Amniotic stem cell (primary cell): ENCODE measurements at places on chromosomes 7 and 10.
A peak's percentile ranks its signal among the peaks of the same experiment; 100 is the strongest.

- DNase-seq: no peak
Measured at GRCh38 chr7:153398789-153399553, 639.4 kb downstream of the ACTR3B start.

- no peak for DNase-seq
Measured at GRCh38 chr7:20287317-20287716, 43.4 kb upstream of the ITGB8 start.

DNA sequence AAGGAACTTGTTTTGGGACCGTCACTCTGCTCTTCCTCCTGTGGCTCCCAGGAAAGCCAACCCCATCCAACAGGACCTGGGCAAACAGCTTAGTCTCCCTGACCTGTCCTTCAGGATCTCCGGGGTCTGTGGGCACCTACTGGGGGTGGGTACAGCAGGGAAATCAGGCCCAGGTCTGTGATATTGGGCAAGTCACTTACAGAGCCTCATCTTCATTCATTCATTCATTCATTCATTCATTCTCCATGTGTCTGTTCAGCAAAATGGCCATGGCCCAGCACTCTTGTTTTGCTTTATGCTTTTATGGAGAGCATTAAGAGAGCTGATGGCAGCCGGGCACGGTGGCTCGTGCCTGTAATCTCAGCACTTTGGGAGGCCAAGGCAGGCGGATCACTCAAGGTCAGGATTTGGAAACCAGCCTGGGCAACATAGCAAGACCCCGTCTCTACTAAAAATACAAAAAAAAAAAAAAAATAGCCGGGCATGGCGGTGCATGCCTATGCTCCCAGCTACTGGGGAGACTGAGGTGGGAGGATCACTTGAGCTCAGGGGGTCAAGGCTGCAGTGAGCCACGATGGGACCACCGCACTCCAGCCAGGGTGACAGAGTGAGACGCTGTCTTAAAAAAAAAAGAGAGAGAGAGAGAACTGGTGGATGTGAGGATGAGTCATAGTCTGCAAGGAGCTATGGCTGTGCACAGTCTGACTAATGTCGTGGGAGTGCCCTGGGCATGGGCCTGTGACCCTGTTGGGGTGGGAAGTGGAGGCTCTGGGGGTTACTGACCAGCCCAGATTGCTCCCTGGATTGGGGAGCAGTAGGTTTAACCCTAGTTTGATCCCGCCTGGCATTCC lies 54.3 kb downstream of the CLIP2 start:
- peak; percentile 6 for DNase-seq

GRCh38 chr10:36515319-36515718 lies 610.1 kb upstream of the ANKRD30A start:
- DNase-seq: no peak

GRCh38 chr7:141960687-141961422 lies 12.7 kb downstream of the TAS2R38 start:
- DNase-seq: no peak

- no peak for DNase-seq
Measured at GRCh38 chr10:88318803-88319202, 264.3 kb downstream of the RNLS start.

GRCh38 chr7:152512706-152513105 lies 76.9 kb upstream of the KMT2C start:
- DNase-seq: no peak

DNA sequence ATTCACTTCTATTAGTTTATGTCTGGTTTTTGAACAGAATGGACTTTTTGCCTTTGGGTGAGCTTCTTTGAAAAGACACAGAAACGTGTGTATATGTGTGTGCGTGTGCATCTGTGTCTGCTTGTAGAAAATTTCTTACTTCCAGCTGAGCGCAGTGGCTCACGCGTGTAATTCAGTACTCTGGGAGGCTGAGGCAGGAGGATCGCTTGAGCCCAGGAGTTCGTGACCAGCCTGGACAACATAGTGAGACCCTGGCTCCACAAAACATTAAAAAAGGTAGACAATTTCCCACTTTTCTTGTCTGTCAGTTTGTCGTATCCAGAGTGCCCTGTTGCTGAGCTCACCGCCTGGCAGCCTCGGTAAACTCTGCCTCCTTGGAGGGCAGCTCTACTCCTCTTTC lies 25.4 kb downstream of the PPP2R2D start:
- no peak for DNase-seq

DNA sequence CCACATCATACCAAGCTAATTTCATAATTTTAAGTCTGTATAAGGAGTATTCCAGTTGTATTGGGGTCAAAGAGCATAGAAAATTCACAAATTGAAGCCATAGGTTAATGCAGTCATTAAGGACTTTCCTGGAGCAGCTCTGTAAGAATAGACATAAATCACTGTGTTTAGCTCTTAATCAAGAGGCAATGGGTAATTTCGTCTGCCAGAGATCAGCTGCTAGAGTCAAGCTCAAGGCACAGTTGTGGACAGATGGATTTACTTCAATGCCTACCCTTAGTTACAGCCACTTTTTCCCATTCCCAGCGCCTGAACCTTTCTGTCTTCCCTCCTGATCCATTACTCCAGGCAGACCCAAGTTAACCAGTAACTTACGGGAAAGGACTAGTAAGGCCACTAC lies 40.6 kb upstream of the AGBL3 start:
- DNase-seq: no peak

DNA sequence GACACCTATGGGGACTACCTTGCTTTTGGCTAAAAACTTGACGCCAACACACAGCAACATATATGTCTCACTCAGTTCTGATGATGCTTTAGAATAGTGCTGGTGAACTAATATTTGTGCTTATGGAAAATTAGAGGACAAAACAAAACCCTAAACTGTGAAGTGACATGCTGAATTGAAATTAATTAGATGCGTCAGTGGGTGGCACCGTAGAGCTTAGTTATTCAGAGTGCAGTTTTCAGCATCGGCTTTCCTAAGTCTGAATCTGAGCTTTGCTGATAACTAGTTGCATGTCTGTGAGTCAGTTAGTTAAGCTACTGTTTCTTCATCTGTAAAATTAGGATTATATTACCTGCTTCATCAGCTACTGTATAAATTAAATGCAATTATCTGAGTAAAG lies 245.0 kb upstream of the SORCS1 start:
- DNase-seq: no peak

- DNase-seq: no peak
Measured at GRCh38 chr7:15764851-15765382, 78.4 kb upstream of the MEOX2 start.

DNA sequence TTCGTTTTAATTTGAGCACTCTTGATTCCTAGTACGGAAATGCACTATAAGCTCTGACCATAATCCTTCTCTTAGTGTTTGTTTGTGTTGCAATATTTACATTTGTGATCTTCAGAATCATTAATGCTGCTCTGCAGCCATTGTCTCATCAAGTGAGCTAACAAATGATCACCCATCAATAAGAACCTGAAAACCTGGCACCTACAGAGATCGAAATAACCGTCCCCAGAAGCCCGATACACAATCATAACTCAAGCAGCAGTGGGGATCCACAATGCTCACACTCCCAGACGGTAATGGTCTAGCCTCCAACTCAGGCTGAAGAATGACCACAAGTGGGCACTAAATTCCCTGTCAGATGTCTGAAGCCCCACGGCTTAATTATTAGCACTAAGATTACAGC lies 156.0 kb upstream of the NFE2L3 start:
- DNase-seq: no peak

DNA sequence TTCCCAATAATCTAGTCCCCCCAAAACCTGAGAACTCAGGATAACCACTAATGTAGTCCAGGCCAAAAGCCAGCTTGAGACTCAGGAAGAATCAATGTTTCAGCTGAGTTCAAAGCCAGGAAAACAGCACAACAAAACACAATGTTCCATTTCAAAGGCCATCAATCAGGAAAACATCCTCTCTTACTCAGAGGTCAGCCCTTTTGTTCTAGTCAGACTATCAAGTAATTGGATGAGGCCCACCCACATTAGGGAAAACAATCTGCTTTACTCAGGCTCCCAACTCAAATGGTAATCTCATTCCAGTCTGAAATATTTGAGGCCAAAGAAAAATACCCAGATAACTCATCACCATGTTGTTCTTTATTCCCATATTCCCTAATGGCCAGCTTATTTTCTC lies 152.2 kb downstream of the SDHAF3 start:
- no peak for DNase-seq

DNA sequence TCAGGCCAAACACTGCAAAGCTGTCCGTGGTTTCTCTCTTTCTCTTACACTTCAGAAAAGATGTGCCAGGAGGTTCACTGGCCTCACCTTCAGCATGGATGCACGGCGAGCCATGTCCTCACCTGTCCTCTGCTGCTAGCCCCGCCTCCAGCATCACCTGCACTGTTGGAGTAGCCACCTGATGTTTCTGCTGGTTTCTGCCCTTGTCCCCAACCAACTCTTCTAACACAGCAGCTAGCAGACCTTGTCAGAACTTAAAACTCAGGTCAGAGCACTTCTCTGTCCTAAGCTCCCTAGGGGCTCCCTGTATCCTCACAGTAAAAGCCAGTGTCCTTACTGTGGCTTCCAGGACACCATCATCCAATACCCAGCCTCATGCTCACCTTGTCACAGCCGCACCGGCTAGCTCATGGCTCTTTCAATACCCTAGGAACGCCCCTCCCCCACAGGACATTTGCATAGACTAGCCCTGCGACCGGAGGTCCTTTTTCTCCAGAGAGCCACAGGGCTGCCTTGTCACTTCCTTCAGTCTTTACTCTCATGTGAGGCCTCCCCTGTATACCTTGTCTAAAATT lies 15.2 kb downstream of the PALD1 start:
- DNase-seq: no peak

- DNase-seq: no peak
Measured at GRCh38 chr7:23373151-23374004, 74.2 kb downstream of the MALSU1 start.

DNA sequence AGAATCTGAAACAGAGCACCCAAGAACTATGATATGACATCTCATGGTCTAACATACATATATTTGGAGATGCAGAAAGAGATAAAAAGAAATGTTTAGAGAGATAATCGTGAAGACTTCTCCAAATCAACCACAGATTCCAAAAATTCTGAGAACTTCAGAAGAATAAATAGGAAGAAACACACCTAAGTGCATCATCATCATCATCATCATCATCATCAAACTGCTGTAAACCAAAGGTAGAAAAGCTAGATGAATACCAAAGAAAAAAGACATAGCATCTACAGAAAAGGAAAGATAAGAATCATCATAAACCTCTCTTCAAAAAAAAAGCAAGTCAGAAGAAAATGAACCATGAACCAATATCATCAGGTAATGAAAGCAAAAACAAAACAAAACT lies 124.2 kb downstream of the PPP1R3A start:
- DNase-seq: no peak

- no peak for DNase-seq
Measured at GRCh38 chr10:88964869-88965415, 12.4 kb upstream of the ACTA2 start.

GRCh38 chr10:69862882-69863530 lies 61.3 kb downstream of the COL13A1 start:
- DNase-seq: no peak

GRCh38 chr10:122294511-122295450 lies 23.7 kb downstream of the BTBD16 start:
- DNase-seq: no peak

DNA sequence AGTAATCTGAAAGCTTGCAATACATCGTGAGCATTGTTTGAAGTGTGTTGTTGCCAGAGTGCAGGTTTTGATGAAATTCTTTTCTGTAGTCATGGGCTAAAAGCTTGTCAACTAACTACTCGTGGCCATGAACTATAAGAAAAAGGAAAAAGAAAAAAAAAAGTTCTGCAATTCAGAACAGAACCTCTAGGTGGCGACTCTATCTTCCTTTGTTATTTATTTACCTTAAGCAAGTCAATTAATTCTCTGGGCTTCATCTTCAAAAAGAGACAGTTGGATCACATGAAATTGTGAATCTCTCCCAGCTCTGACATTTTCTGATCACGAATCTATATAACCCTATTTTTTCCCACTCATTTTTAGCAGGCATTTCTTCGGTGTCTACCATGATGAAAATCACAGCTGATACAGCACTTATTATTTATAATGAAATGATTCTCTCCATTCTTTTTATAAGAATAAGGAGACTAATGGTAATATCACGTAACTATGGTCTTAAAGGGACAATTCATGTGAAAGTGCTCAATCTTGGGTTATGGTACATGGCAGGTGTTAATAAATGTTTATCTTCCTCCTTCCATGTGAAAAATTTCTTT lies 18.8 kb downstream of the TMEM196 start:
- DNase-seq: no peak

- DNase-seq: no peak
Measured at GRCh38 chr7:70470746-70471145, 661.2 kb upstream of the GALNT17 start.

- DNase-seq: no peak
Measured at GRCh38 chr7:118995350-118995749, 770.8 kb downstream of the ANKRD7 start.

DNA sequence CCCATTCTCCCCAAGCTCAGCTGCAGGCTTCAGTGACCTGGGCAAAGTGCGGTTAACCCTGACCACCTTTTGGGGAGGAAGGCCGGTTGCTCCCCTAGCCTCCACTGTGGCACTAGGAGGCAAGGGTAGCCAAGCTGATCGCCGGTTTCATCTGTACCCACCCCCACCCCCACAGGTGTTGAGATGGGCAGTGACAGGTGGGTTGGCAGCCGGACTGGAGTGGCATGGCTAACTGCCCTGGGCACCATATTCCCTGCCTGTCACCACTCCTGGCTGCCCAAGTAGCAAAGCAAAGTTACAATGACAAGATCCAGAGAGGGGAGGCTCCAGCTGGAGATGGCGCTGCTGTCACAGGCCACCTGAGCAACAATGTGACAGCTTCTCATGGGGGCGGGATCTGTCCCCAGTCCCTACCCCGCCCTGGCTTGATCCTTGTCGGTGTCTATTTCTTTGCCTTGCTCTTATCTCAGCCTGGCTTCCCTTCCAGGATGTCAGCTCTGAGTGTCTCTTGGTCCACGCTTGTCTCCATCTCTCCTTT lies 27.0 kb upstream of the BMS1 start:
- DNase-seq: no peak

- no peak for DNase-seq
Measured at GRCh38 chr7:21041666-21042065, 255.0 kb upstream of the SP8 start.

- DNase-seq: no peak
Measured at GRCh38 chr7:10474048-10474447, 499.6 kb upstream of the PHF14 start.

- DNase-seq: no peak
Measured at GRCh38 chr7:88480271-88480670, 173.6 kb upstream of the STEAP4 start.

DNA sequence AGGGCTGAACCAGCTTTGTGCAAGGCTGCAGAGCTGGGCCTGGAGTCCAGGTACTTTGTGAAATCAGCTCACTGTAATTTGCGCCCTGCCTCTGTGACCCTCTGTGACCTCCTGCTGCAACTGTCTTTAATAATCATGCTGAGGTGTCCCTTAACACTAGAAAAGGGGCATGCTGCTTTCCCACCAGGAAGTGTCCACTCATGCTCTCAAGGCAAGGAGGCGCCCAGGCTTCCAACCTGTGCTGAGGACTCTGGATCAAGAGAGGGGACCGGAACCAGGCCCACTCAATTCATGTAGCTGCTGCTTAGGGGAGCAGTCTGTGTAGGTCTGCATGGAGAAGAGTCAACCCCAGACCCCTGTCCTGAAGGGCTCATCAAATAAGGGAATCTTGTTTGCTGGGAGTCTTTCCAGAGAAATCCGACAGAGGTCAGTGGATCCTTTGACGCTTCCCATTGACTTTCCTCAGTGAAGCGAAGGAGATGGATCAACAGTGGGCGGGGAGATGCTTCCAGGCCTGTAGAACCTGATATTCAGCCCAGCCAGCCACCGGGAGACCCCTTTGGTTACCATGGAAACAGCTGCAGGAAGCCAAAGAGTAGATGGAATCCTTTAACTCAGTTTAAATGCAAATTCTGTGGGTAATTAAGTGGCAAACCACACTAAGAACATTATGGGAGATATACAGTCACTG lies 945.9 kb downstream of the GRID1 start:
- DNase-seq: no peak
